ENCODE measurements at places on chromosomes 7 and 10.

- DNase-seq, result no peak
Measured at GRCh38 chr10:104170610-104171254, 48.8 kb downstream of the SFR1 start.

DNA sequence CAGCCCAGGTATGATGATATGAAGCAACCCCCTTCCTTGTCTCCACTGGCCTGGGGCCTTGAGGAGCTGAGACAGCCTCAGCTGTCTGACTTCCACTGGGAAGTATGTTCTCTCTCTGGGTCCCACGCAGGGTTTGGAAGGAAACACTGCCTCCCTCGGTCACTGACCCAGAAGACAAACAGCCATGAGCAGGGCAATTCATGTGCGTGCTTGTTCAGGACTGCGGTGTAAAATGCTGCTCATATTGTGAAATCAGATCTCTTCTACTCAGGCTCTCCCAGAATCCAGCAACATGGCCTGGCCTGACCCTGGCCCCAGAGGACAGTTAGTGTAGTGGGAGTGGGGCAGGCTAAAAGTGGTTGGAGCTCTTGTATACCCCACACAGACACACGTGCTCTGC is 2.8 kb downstream of the CLCN1 start:
- DNase-seq, result peak; percentile 21

GRCh38 chr10:69789164-69789576 is 12.5 kb upstream of the COL13A1 start:
- DNase-seq, result no peak

GRCh38 chr10:72075376-72076115 is 12.8 kb downstream of the SPOCK2 start:
- no peak for DNase-seq

DNA sequence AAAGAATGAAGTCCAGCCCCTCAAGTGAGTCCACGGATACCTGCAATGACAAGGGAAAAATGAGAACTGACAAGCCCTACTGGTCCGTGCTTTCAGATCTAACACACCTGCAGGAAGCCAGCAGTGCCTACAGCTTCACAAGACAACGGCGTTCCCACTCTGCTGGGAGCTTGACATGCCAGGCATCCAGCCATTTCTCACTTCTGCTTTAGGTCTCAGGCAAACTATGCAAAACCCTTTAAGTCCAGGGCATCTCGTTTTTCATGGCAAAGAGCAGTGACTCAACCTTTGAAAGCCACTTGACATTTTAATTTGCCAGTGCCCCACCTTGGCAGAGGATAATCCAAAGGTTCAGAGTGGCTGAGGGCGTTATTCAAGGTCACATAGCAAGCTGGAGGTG is 49.1 kb upstream of the GPAM start:
- no peak for DNase-seq

- no peak for DNase-seq
Measured at GRCh38 chr7:80883154-80884025, 35.5 kb downstream of the SEMA3C start.

- no peak for DNase-seq
Measured at GRCh38 chr10:92690915-92691590, 1.3 kb downstream of the HHEX start.

GRCh38 chr10:108749042-108749441 is 1174.3 kb downstream of the XPNPEP1 start:
- no peak for DNase-seq

DNA sequence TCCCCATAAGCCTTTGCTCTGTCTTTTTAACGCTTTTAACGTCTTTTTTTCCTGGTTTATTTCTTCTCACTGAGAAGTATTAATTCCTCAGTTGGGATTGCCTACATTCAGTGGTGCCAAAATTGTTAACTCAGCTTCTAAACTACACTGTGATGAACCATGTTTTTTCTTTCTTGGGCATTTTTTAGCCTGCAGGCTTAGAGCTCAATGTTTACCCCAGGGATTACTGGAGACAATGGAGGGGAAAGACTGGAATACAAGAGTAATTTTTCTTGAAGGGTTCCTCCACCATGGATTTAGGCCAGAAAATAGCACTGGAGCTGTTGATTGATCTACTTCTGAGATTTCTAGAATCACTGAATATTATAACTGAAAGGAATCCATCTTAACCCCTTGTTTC is 19.8 kb downstream of the STAMBPL1 start:
- DNase-seq, result no peak

DNA sequence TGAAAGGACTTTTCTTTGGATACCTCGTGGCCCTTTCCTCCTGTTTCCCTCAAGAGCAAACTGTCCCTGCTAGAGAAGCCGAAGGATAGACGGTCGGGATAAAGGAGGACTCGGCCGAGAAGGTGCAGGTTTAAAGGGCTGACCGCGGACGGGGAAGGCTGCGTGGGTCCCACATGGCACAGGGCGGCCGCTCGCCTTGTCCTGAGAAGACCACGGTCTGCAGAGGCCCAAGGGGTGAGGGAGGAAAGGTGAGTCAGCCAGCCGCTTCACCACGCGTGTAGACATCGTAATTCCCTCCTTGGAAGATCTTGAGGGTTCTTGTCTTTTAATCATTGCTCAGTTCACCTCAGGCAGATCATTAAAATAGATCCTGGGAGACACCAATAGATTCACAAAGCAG is 253.8 kb downstream of the DPP6 start:
- no peak for DNase-seq
